ENCODE measurements at places on chromosomes 5 and 9.
A peak's percentile ranks its signal among the peaks of the same experiment; 100 is the strongest.

DNA sequence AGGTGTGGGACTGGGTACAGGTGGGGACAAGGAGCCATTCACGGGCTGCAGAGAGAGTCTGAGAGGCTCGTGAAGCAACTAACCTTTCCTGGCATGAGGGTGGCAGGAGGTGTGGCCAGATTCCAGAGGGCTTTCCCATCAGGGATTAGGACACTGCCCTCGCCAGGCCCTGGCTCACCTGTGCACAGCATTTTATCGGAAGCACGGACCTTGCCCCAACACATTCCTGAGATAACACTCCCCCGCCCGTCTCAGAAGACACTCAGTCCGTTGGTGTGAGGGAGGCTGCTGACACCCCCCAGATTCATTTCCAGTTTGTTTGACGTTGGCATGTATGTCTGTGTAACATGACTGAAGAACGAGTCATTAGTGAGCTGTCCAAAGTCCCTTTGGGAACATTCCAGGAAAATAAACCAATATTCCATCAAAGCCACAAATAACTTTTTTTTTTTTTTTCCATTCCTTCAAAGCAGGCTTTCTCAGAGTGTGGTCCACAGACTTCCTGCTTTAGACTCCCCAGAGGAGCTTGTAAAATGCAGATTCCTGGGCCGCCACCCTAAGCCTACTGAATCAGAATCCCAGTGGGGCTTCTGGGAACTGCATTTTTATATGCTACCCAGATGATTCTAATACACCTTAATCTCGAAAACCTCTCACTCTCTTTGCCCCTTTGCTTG, 23.4 kb downstream of the WWC1 start:
- peak; percentile 97 for DNase-seq

DNA sequence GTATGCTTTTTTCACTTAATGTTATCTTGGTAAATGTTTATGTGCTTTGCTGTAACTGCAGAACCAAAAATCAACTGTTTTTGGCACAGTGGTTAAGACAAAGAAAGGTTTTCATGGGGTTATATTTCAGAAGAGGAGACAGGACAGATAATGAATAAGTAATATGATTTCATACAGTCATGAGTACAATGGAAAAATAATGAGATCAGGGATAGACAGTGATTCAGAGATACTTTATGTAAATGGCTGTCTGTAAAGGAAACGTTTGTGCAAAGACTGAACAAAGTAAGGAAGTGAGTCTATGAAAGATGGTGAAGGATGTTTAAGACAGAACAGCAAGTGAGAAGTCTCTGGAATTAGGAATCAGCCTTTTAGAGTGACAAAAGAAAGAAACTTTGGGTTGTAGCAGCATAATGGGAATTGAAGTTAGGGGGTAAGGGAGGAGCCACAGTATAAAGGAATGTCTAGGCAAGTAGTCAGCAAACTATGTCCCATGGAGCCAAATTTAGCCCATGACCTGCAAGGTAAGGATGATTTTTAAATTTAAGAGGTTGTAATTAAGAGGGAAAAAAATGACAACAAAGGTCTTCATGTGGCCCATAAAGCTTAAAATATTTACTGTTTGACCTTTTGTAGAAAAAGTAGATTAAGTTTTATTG, 55.0 kb downstream of the TNPO1 start:
- no peak for DNase-seq

- no peak for DNase-seq
Measured at GRCh38 chr9:93565089-93565488, 11.3 kb upstream of the PHF2 start.

GRCh38 chr9:122392284-122392683, 21.5 kb downstream of the PTGS1 start:
- no peak for DNase-seq

GRCh38 chr9:30048396-30048795, 2336.0 kb upstream of the ACO1 start:
- no peak for DNase-seq

- DNase-seq: no peak
Measured at GRCh38 chr5:172274951-172275753, 8.4 kb downstream of the UBTD2 start.

- peak; percentile 33 for DNase-seq
Measured at GRCh38 chr9:98796364-98797101, at the start of gene ANKS6. Gene ANKS6, minus strand, starts transcription at chr9:98796555. Its CDS starts 64 bp downstream, at chr9:98796491.

GRCh38 chr5:180119903-180120236, 48.3 kb upstream of the RNF130 start:
- no peak for DNase-seq

DNA sequence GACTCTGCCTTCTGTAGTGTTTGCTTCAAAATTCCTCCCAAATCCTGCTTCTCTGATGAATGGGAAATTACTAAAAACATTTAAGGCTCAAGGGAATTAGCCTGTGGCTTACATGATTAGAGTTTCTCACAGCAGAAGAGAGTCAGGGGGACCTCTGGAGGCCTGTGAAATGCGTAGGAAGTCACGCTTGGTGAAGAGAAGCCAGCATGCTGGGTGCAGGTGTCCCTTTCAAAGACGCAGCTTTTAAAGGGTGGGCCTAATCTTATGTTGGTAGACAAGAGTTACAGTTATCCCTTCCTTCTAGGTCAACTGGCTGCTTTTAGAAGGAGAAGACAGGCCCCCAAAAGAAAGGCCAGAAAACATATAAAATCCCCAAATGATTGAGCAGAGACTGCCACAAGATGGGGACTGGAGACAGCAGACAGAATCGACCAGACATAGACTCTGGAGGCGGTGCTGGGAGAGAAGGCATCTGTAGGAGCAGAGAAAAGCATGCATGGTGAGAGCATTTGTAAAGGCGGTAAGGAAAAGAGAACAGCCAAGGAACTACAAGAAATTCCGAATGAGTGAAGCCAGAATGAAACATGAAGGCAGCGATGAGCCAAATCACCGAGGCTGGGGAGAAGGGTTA, 42.3 kb downstream of the B4GALT1 start:
- no peak for DNase-seq

DNA sequence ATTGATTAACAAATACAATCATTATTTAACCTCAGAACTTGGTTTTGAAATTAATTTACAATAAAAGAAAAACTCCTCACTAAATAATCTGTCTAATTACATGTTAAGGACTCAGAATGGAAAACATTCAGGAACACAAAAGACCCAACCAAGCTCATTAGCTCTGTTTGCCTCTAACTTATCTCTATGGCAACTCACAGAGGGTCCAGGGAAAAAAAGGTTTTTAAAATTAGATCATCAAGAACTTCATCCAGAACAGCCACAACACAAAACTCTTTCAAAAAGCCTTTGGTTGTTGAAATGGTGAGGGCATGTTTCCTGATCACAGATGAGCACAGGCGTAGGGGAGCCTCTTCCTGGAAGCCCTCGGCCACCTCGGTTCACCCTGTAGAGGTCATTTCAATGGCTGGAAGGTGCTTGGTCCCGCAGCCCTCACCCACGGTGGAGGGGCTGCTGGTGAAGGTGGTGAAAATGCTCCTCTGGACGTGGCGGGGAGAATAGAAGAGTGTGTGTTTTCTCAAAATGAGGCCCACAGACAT, 17.2 kb upstream of the TCF7 start:
- no peak for DNase-seq

- no peak for DNase-seq
Measured at GRCh38 chr9:96137671-96138429, 164.1 kb downstream of the HSD17B3 start.

GRCh38 chr9:93682155-93682968, 106.0 kb downstream of the PHF2 start:
- DNase-seq: peak; percentile 28

DNA sequence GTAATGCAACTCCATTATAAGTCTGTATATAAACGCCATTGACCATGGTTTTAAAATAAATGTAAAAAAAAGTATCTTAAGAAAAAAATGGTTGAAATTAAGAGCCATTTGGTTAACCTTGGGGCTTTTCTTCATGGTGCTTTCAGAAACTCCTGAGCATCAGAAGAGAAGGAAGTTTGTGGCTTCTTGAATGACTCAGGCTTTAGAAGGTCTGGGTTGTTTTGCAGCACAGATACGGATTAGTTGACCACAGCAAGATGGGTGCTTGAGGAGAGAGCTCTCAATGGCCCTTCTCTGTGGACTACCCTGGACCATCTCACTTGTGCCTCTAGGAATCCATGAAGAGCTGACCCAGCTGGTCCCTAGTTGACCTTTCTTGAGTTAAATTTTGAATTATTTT, 189.5 kb downstream of the TMEM38B start:
- no peak for DNase-seq

- no peak for DNase-seq
Measured at GRCh38 chr9:97857606-97858392, 4.8 kb downstream of the FOXE1 start.

DNA sequence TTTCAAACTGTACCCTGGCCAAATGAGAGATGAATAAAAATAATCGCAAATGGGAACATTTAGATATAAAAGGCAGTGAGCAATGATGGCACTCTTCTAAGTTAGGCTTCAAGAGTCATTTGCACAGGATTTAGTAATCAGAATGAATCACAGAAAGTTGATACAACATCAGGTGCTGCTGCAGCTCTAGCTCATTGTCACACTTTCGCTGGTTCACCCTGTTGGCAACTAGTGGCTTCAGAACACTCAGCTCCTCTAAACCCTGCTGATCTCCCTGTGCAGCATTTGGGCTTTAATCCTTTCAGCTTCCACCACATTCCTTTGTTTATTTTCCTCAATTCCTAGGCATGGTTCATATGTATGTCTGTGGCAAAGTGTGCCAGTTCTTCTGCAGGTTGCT, 2071.2 kb upstream of the CDH6 start:
- DNase-seq: no peak

DNA sequence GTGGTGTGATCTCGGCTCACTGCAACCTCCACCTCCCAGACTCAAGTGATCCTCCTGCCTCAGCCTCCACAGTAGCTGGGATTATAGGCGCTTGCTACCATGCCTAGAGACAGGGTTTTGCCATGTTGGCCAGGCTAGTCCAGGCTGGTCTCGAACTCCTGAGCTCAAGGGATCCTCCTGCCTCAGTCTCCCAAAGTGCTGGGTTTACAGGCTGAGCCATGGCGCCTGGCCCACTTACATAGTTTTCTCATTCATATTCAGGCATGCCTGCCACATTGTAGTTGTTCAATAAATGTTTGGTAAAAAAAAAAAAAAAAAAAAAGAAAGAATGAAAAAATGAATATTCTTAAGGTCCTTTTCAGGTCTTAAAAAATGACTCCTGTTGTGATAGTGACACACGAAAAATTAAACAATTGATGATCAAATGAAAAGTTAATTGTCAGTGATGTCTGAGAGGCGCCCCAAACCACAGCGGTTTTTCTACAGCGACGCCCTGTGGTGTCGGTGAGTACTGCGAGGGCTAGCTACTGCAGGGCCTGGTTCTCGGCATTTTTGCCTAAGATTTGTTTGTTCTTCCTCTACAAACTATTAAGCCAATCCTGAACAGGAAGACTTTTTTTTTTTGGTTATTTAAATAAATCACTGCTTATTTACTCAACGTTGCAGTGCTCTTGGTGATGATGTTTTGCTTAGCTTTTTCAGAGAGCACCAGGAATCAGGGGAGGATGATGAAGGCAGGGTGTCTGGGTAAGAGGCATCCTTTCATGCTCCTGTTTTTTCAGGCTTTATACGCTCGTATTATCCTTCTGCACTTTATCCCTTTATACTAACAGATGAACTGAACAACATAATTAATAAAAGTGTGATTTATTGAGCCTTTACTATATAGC, 67.0 kb upstream of the DPYSL3 start:
- no peak for DNase-seq

DNA sequence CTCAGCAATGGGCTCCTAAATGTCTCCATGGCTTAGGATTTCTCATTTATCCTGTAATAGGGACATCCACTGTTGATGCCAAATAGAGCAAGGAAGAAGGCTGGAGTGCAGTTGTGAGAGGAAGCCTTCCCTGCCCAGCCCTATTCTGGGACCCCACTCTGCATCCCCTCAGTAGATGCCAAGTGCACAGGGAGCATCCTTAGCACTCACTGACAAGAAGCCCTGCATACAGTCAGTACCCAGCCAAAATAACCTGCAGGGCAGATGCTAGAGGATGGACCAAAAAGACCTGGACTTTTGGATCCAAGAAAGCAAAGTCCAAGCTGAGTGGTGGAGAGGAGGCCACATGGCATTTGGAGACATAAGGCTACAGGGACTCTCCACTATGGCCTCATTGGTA, 113.5 kb upstream of the SPOCK1 start:
- DNase-seq: no peak

DNA sequence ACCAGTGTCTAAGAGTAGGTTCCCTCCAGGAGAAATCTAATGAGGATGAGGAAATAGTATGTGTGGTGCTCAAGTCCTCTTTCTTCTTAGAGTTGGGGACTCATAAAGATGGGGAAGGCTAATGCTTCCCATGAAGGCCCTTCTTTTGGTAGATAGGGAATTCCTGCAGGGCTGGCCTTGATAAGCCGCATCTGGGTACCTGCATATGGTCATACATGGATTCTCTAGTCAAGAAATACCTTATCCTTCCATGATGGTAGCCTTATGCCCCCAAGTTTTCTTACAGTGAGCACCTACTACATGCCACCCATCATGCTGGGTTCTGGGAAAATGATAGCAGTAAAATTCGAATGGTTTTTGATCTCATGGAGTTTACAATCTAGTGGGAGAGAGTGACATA, 382.6 kb downstream of the KDM4C start:
- no peak for DNase-seq

DNA sequence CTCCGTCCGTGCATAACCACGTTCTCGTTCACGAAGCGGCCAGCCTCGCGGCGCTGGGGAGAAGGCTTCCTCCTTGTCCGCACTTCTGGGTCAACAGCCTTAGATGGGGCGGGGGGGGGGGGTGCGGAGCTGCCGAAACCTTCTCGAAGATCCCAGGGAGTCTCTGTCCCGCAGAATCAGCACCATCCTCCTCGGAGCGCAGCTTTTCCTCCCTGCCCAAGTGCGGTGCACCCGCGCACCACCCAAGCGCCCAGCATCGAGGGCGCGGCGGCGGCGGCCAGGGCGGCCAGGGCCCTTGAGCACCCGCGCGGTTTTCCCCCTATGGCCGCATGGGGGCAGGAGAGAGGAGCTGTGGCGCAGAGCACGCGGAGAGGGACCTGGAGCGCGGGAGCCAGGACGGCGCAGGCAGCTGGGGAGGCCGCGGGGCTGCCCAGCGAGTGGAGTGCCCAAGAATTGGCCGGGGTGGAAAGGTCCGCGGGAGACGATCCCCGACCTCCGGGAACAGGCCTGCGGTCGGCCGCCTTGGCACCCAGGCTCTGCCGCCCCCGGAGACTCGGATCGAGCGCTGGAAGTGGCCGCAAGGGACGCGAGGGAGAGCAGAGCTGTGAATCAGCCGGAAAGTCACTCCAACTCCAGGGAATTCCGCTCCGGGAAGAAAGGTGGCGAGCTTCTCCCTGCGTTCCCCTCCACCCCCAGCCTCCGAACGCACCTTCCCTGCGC, 43.1 kb downstream of the TMEM174 start:
- peak; percentile 49 for DNase-seq

- DNase-seq: no peak
Measured at GRCh38 chr9:37745970-37746369, 7.6 kb upstream of the TRMT10B start.

- no peak for DNase-seq
Measured at GRCh38 chr5:111635151-111635902, 121.7 kb downstream of the NREP start.

- no peak for DNase-seq
Measured at GRCh38 chr5:179146277-179146676, 86.1 kb downstream of the ZNF354C start.

GRCh38 chr5:65927503-65928321, 1.3 kb downstream of the ERBIN start:
- DNase-seq: peak; percentile 52

Data from HepG2 (cell line).